ENCODE measurements at places on chromosomes 13 and 19. TPM values are rescaled to one million over a fixed set of nuclear protein-coding genes. Genes with fewer than 3 reads are reported as not detected.
A peak's percentile ranks its signal among the peaks of the same experiment; 100 is the strongest.

DNA sequence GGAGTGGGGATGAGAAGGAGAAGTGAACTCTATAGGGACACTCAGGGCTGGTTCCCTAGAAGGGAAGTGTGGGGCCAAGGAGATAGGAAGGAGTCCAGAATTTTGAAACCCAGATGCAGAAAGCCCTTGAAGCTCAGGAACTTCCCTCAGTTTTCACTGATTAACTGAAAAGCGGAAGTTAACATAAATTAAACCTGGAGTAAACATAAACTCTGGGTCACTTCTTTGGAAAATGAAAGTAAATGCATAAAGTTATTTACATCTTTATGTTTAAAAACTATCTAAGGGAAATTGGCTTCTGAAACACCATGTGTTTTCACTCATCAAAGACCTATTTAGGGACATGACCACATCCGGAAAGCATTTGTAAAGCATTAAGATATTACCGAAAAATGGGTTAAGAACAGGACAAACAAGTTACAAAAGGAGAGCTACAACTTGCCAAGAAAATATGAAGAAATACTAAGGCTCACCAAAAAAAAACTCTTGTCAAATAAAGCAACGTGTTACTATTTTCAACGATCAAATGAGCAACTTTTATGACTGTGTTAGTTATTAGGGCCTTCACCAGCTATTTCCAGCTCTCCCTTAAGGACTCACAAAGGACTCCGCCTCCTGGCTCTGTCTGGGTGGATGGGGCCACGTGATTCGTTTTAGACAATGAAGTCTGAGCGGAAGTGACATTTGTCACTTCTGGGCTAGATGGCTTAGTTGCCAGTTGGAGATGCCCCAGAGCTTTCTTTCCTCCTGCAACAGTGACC lies 439.1 kb upstream of the ZNF507 start:
- DNase-seq, result no peak

DNA sequence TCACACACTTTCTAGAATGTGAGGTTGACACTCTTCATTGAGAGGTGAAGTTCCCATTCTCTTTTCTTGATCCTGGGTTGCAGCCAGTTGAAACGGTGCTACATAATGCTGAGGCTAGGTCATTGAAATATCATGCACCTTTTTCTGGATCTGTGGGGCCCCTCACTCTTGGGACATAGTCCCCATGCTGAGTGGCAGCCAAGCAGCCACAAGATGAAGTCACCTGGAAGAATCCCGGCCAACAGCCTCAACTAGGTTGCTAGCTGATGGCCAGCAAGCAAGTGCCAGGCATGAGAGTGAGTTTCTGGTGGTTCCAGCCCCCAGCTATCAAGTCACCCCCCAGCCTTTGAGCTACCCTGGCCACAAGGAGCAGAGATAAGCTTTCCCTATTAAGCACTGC lies 148.5 kb upstream of the TSHZ3 start:
- DNase-seq, result no peak

DNA sequence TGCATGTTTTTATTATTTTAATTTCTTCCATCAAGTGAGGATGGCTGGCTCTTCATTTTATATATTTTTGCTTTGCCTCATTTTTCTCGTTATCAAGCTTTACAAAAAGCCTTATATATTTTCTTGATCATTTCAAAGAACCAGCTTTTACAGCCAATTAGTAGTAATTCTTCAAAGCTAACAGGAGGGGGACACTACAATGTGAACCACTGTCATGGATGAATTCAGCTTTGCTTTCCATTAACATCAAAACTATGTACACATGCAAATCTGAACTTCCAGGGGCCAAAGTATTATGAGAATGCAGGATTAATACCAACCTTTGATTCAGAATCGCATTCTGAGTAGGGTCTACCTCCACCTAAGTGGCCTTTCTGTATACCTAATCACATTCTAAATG lies 11.1 kb downstream of the UQCRFS1 start:
- DNase-seq, result no peak

GRCh38 chr19:17455308-17456123 lies 5.2 kb downstream of the NXNL1 start:
- no peak for DNase-seq

- peak; percentile 93 for DNase-seq
Observed at GRCh38 chr19:18503971-18504885, 17.6 kb downstream of the ELL start.

DNA sequence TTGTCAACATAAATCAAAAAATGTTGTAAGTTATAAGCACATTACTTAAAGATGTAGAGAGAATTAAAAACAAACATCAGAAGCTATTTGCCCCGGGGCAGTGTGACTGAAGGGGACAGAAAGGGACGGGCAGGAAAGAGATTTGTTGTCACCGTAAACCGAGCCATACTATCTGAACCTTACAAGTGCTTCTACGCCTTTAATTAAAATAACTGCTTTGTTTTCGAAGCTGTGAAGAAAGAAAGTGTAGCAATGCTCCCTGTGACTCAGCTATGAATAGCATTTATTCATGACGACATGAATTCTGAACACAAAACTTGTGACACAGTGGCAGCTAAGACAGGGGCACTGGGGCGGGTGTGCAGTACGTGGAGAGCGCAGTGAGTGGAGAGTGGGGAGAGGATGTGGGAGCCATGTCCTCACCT lies 30.0 kb downstream of the ZNF787 start:
- no peak for DNase-seq

DNA sequence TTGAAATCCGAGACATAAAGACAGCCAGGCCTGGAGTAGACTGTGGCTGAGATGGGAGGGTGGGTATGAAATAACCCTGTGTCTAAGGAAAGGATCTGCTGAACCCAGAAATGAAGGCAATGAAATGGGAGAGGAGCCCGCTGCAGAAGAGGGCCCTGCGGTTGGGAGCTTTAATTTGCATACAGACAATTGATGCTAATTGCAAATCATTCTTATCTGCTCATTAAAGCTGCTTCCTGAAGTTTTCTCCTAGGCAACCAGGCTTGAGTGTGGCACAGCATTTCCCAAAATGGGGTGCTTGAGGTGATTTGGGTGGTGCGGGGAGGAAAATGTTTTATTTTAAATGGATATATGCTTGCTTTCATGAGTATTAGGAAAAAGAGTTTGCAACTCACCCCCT lies 55.4 kb downstream of the DPF1 start:
- DNase-seq, result no peak

GRCh38 chr19:30419568-30420180 lies 47.5 kb downstream of the ZNF536 start:
- no peak for DNase-seq

- DNase-seq, result no peak
Observed at GRCh38 chr13:83905641-83906040, 23.4 kb upstream of the SLITRK1 start.

Gene DCLK1
- total RNA-seq, result not detected

DNA sequence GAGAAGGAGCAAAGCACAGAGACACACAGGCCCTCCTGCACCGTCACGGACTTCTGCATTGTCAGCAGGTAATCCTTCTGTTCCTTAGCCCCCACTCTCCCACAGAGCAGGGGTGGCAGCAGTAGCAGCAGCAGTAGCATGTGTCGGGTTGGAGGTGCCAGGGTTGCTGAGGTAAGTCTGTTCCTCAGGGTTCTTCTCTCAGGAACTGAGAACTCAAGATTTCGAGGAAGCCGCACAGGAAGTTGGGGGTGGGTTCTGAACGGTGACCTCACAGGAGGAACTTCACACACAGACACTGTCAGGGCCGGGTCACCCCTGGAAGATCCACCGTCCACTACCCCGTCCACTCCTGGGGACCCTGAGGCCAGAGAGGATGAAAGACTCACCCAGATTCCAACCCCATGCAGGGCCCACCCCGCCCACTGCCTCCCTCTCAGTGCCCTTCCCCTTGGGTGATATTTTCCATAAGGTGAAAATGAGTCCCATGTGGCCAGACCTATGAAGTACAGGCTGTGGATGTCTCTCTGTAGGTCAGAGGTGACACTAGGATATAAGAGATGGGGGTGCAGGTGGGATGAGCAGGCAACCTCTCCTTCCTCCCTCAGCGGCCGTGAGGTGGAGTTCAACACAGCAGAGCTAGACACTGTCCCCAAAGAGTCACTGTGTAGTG lies at the start of gene SIGLEC12:
Gene SIGLEC12, minus strand, starts transcription at position 207 of the 670 bp plus-strand sequence. Its CDS starts 67 bp downstream, at position 140.
- no peak for DNase-seq

Gene NKPD1
- total RNA-seq, result not detected

DNA sequence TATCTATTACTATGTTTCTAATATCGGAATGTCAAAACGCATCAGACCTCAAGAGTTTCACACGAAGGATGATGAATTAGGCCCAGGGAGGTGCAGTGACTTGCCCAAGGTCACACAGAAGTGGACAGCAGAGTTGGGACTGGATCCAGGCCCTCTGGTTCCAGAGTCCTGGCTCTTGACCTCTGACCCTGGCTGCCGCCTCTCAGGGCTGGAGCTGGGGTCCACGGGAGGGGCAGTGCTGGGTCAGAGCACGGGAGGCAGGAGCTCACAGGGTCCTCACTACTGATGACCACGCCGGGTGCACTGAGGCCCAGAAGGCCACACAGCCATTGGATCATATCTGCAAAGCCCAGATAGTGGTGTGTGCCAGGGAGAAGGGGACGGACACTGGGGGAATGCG lies 9.2 kb upstream of the ASPDH start:
- DNase-seq, result no peak

Gene KANK3
- total RNA-seq, result 7.2 TPM
